NCI-H69 (cell line): ENCODE measurements at places on chromosomes 4 and X.
A peak's percentile ranks its signal among the peaks of the same experiment; 100 is the strongest.

DNA sequence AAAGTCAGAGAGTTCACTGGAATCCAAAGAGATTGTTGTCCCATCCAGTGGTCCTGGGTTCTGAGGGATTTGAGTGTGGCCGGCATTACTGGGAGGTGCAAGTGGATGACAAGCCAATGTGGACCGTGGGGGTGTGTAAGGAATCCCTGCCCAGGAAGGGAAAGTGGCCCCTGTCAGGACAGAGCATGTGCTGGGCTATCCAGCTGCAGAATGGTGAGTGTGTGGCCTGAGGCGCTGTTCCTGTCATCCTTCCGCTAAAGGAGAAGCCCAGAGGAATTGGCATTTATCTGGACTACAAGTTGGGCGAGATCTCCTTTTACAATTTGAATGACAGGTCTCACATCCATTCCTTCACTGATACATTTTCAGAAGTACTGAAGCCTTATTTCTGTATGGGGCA, 20.4 kb upstream of the TRIM60 start:
- DNase-seq, result no peak

GRCh38 chrX:119669424-119670037, 23.4 kb downstream of the SEPTIN6 start:
- DNase-seq, result peak; percentile 37

DNA sequence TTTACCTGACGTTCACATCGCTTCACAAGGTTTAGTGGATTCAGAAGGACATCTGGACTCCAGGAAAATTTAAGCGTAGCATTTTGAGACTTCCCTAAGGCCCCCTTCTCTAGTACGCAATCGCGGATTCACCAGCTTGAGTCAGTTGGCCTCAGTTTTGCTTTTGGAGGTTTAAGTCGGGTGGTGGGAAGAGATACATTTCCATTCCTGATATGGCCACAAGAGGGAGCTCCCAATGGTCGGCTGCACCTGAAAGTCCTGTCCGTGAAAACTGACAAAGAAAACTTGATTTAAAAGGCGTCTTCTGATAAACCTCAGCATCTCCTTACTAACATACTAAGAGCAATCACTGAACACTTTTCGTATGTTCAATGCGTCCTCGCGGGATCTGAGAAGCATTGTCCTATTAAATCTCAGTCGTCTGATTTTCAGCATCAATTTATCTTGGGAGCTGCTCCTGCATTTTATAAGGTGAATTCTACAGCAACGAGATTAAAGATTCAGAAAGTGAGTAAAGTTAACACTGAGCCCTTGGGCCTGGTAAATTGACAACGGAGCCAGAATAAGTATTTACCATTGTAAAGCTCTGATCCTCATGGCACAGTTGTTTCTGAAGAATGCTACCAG, 50.6 kb downstream of the LGI2 start:
- peak; percentile 73 for DNase-seq

DNA sequence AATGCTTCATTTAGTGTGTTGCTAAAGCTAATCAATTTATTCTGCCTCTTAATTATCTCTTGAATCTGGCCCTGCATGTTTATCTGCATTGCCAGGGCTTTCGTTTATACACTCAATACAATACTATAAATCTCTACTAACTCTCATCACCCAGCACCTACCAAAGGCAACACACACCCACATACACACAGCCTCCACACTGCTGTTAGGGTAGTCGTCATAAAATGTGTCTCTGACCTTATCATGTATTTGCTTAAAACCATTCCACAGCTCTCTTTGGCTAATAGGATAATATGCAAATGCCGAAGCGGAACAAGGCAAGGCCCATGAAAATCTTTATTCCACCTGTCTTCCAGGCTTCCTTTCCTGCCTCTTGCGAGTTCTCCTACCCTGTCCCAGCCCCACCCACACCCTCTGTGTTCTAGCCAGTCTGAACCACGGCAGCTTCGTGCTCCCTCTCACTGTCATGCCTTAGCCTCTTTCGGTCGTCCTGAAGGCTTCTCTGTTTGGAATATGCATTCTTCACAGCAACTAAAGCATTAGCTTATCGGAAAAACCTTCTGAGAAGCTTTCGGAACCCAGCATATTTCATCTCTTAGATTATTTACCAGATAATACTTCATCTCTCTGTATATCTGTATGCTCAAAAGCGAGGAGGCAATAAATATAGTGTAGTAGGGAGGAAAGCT, 333.5 kb downstream of the TENM3 start:
- no peak for DNase-seq

DNA sequence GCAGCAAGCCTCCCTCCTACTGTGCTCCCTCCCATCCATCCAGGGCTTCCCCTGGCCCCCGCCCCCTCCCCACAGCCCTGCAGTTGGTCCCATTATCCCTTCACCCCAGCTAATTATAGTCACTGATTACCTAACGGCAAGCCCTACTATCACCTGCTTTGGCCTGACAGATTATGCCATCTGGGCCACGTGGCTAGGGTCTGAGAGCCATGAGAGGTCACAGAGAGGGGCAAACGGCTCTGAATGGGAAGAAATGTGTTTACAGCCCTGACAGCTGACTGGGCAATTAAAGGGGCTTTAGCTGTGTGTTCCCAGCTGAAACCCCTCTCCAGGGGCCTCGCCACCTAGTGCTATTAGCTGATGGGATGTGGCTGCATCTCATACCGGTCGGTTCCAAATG, 134.4 kb upstream of the CPEB2 start:
- peak; percentile 95 for DNase-seq

DNA sequence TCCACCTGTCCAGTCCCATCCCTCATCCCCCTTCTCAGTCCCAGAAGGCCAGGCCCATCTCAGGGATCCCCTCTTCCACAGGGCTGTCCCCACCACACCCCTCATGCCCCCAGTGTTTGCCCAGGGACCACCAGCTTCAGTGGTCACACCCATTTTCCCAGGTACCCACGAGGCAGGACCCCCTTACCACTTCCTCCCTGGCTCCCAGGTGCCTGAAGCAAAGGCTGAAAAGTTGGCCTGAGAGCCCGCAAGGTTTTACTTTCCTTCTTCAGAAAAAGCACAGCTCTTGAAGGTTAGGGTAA, 7.8 kb downstream of the TMEM271 start:
- no peak for DNase-seq

GRCh38 chr4:5084911-5085475, 33.7 kb downstream of the STK32B start:
- DNase-seq, result no peak

DNA sequence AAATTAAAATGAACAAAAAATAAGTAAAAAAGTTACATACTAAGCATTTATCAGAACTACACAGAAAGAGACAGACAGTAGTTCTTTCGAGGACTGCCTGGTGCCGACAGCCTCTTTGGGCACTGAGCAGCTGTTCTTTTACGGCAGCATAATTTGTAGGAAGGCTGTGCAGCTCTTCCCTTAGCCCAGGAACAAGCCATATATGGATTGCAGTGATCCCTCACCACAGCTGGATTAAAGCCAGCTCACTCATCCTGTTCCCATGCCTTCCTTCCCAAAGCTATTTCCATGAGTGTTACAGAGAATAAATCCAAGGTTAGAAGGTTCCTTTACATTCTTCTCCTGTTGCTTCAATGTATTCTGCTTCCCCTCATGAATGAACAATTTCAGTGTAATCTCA, 71.7 kb downstream of the DDX60L start:
- DNase-seq, result peak; percentile 95

DNA sequence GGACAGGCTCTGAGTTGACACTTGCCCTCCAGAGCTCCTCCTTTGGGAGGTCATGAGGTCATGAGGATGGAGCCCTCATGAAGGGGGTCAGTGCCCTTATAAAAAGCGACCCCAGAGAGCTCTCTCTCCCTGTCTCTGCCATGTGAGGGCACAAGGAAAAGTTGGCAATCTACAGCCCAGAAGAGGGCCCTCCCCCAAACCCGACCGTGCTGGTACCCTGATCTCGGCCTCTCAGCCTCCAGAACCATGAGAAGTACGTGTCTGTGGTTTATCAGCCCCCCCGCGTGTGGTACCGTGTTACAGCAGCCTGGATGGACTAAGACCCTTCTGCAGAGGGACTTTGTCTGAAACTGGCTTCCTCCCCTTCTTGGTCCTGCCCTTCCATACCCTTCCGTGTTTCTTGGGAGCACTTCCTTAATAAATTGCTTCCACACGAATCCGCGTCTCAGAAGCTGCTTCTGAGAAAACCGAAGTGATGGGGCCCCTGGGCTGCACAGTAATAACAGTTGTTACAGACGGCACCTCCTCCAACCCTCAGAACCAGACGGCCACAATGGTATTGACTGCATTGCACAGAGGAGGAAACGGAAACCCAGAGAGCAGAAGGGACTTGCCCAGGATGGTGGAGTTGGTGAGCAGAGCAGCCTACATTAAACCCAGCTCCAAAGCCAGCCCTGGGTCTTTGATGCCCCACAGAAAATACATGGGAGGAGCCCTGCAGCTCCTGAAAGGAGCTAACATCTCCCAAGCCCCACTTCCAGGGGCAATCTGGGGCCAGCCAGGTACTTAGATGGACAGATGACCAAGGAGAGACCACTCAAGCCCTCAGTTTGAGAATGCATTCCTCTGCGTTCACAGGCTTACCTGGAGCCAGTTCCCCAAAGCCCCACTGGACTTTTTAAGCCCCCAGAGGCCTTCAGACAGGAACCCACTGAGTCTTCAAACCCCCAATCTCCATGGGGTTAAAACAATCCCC, 242.7 kb downstream of the BCOR start:
- peak; percentile 48 for DNase-seq

GRCh38 chrX:36214924-36215323, 295.4 kb downstream of the CFAP47 start:
- DNase-seq, result peak; percentile 0

DNA sequence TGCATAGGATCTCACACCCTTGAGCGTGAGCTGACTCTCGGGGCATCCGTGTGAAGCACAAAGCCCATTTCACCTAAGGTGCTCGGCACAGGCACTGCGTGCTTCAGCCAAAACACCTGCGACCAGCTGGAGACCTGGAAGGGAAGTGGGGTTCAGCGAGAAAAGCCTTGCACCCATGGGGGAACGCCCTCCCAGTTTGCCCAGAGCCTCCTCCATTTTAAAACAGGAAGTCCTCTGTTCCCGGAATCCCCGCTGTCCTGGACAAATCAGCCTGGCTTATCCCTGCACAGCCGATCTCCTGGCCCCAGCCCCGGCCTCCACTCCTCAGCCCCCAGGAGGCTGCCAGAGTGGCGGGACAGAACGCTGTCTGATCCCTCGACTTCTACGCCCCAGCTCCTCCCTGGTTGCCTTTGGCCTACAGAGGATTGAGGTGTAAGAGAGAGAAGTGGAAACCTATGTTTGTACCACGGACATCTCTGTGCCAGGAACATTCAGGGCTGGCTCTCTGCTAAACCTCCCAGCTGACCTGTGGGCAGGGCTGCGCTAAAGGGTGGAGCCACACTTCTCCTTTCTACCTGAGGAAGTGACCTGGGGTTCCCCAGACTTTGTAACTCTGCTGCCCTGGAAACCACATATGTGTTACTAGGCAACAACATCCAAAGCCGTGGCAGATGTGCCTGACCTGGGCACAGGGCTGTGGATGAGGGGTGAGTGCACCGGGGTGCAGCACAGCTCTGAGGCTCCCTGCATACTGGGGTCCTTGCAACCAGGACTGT, 3.8 kb upstream of the C4orf50 start:
- DNase-seq, result no peak

DNA sequence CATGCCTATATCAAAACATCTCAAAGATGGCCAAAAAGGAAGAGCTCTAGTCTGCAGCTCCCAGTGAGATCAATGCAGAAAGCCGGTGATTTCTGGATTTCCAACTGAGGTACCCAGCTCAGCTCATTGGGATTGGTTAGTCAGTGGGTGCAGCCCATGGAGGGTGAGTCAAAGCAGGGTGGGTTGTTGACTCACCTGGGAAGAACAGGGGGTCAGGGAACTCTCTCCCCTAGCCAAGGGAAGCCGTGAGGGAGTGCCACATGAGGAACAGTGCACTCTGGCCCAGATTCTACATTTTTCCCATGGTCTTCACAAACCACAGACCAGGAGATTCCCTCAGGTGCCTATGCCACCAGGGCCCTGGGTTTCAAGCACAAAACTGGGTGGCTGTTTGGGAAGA, 57.3 kb upstream of the FGF16 start:
- DNase-seq, result no peak

GRCh38 chr4:139483000-139483399, 29.1 kb downstream of the RAB33B start:
- no peak for DNase-seq

GRCh38 chr4:140753329-140753728, 2.9 kb downstream of the TBC1D9 start:
- no peak for DNase-seq

GRCh38 chr4:76830964-76831703, 66.8 kb downstream of the SOWAHB start:
- DNase-seq, result peak; percentile 63

GRCh38 chr4:180558427-180558826, 1684.8 kb upstream of the TENM3 start:
- DNase-seq, result peak; percentile 50

- DNase-seq, result peak; percentile 78
Measured at GRCh38 chrX:150676221-150676620, 17.0 kb upstream of the MTMR1 start.

GRCh38 chrX:46620505-46620904, 46.9 kb downstream of the CHST7 start:
- DNase-seq, result no peak

GRCh38 chrX:115562480-115562847, 1.5 kb downstream of the PLS3 start:
- no peak for DNase-seq

DNA sequence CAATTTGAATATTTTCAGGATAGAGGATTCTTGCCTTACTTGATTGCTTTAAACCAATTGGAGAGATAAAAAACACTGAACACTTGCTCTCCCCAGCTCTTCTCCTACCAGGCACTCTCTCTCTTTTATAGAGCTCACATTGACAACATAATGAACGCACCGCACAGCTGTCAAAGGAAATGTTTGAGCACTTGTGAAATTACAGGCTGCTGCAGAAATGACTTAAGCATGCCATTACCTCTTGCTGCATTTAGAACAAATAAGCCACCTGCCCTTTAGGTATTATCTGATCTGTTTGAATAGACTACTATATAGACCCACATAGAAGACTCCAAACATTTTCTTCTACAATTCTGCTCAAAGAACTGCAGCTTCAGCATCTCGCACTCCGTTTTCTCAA, 227.7 kb downstream of the C4orf33 start:
- peak; percentile 92 for DNase-seq

- no peak for DNase-seq
Measured at GRCh38 chr4:154960476-154960875, 179.4 kb downstream of the RBM46 start.

GRCh38 chr4:181968371-181968770, 274.8 kb upstream of the TENM3 start:
- DNase-seq, result no peak

DNA sequence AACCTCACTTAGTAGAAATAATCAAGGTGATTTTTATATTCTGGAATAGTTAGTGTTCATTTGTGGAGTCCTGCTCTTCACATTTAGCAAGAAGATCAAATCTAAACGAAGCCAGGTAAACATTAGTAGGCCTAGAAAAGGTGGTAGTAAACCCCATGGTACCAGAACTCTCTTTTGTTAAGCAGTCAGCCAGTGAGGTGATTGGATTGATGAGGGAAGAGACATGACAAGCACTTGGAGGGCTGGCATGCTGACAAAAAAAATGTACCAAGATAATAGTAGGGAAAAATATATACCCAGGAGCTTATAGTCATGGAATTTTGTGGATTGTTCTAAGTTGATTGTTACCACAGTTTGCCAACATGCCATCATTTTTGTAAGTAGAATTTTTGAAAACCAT, 163.8 kb downstream of the BANK1 start:
- peak; percentile 54 for DNase-seq

GRCh38 chr4:79743014-79743413, 330.0 kb downstream of the ANTXR2 start:
- DNase-seq, result no peak

GRCh38 chrX:20531667-20532066, 265.0 kb upstream of the RPS6KA3 start:
- no peak for DNase-seq

- DNase-seq, result peak; percentile 76
Measured at GRCh38 chr4:161892951-161893350, 270.8 kb downstream of the FSTL5 start.
